ENCODE measurements at places on chromosomes 13 and 19. TPM values are rescaled to one million over a fixed set of nuclear protein-coding genes. Genes with fewer than 3 reads are reported as not detected.

The LMTK3 gene
- 0.40 TPM for total RNA-seq

DNA sequence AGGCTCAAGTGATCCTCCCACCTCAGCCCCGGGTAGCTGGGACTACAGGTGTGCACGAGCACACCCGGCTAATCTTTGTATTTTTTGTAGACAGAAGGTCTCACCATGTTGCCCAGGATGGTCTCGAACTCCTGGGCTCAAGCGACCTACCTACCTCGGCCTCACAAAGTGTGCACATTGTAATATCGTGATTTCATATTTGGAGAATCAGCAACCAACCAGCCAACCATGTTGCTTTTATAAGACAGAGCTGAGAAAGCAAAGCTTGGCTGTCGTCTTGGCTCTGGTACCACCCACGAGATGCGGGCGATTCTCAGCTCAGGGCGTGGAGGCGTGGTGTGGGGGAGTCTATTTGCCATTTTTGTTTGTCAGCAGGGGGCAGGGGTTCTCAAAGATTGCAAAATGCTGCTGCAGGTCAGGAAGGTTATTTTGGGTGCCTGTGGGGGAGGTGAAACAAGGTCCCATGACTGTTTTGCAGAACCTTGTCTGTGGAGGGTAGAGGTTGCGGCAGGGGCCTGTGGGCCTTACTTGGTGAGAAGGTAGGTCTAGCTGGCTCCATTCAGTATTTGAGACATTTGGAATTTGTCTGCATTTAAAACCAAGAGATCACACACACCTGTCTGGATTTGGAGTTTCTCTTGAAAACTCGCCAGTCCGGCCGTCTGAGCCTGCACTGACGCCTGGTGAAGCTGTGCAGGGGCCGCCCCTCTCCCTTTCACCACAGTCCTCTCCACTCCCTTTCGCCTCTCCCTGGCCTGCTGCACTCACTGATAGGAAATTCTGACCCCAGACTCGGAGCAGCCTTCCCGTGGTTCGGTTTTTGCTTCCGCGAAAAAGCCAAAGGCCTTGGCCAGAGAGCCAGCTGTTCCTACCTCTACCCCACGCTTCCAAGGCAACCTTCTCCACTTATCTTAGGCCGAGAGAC lies 15.4 kb downstream of the TNFAIP8L1 start:
- no peak for DNase-seq
- H3K4me3 ChIP-seq = no peak overlapping the region
- H3K36me3 ChIP-seq = no peaks in the 10 kb centered on the region
- H3K27me3 ChIP-seq = no peaks in the 10 kb centered on the region
- peaks cover 2% of the 10 kb centered on the region for H3K4me1 ChIP-seq

DNA sequence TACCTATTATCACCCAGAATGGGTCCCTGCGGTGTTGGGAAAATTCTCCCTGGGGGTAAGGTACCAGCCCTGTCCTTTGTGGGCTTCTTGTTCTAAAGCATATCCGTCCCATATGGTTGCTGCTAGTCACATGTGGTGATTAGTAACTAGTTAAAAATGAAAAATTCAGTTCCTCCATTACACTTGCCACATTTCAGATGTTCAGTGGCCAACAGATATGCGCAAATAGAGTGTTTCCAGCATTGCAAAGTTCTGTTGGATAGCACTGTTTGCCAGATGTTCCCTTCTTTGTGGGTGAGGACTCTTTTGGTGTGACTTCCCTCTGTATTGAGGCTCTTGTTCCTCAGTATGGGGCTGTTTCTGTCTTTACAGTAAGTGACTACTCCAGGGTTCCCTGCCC lies 3.8 kb downstream of the CNOT3 start:
- no peaks in the 10 kb centered on the region for H3K27me3 ChIP-seq
- H3K36me3 ChIP-seq = peaks cover 16% of the 10 kb centered on the region
- no peak overlapping the region for H3K4me3 ChIP-seq
- H3K27ac ChIP-seq = no peak overlapping the region

- no peaks in the 10 kb centered on the region for H3K36me3 ChIP-seq
- peaks cover 18% of the 10 kb centered on the region for H3K4me1 ChIP-seq
- peaks cover 3% of the 10 kb centered on the region for H3K27me3 ChIP-seq
- peak overlapping the region; percentile 59 for H3K27ac ChIP-seq
Observed at GRCh38 chr13:31898378-31899071, 133.0 kb upstream of the FRY start.

GRCh38 chr19:33432015-33432414 lies 58.5 kb downstream of the CEBPG start:
- no peak overlapping the region for H3K4me3 ChIP-seq
- H3K36me3 ChIP-seq = no peaks in the 10 kb centered on the region
- peaks cover 5% of the 10 kb centered on the region for H3K27me3 ChIP-seq
- no peak overlapping the region for H3K27ac ChIP-seq
- H3K4me1 ChIP-seq = peaks cover 6% of the 10 kb centered on the region
- DNase-seq = peak; percentile 18

- no peak overlapping the region for H3K27ac ChIP-seq
- H3K4me3 ChIP-seq = no peak overlapping the region
- no peaks in the 10 kb centered on the region for H3K4me1 ChIP-seq
- peaks cover 33% of the 10 kb centered on the region for H3K36me3 ChIP-seq
- DNase-seq = no peak
Observed at GRCh38 chr19:41584260-41584810, 8.4 kb downstream of the CEACAM21 start.

GRCh38 chr19:5985098-5985783 lies 7.3 kb upstream of the RANBP3 start:
- peaks cover 24% of the 10 kb centered on the region for H3K4me1 ChIP-seq
- no peak overlapping the region for H3K4me3 ChIP-seq
- H3K36me3 ChIP-seq = no peaks in the 10 kb centered on the region
- no peak for DNase-seq
- peaks cover 3% of the 10 kb centered on the region for H3K27me3 ChIP-seq

- H3K36me3 ChIP-seq = no peaks in the 10 kb centered on the region
- DNase-seq = no peak
- H3K27me3 ChIP-seq = peaks cover 12% of the 10 kb centered on the region
Observed at GRCh38 chr19:3096267-3096901, 2.2 kb downstream of the GNA11 start.

DNA sequence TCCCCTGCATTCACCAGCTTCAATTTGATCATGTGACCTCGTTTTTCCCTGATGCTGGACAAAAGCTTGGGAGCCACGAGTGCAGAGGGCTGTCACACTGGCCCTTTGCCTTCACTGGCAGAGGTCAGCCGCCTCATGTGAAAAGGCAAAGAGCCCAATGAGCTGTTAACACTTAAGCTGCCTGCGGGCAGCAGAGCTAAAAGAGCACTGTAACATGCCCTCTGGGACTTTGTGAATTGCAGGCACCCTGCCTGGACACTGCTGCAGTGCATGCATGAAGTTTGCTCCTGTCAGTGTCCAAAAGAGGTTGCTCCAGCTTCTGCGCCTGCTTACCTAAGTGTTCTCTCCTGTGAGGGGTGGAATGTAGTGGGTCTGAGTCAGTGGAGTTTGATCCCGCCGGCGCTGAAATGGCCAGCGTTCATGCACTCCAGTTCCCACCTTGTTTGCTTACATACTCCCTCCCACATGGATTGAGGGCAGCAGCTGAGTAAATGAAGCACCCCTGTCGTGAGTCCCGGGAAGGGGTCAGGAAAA lies 193.7 kb downstream of the RFC3 start:
- no peaks in the 10 kb centered on the region for H3K36me3 ChIP-seq
- no peak for DNase-seq
- no peak overlapping the region for H3K27ac ChIP-seq
- H3K4me1 ChIP-seq = no peaks in the 10 kb centered on the region
- no peak overlapping the region for H3K4me3 ChIP-seq
- no peaks in the 10 kb centered on the region for H3K27me3 ChIP-seq

GRCh38 chr13:76992548-76993001 lies 694 bp downstream of the CLN5 start:
- peaks cover 39% of the 10 kb centered on the region for H3K27me3 ChIP-seq
- H3K36me3 ChIP-seq = no peaks in the 10 kb centered on the region
- peak overlapping the region; percentile 95 for H3K27ac ChIP-seq
- peak overlapping the region; percentile 95 for H3K4me3 ChIP-seq
- no peak for DNase-seq

GRCh38 chr13:26253262-26253786 lies 605 bp upstream of the CDK8 start:
- peaks cover 7% of the 10 kb centered on the region for H3K36me3 ChIP-seq
- no peaks in the 10 kb centered on the region for H3K27me3 ChIP-seq
- peaks cover 23% of the 10 kb centered on the region for H3K4me1 ChIP-seq

The GIPR gene
- 74.0 TPM for total RNA-seq

The C2CD4C gene
- total RNA-seq = not detected

The HIPK4 gene
- total RNA-seq = not detected

DNA sequence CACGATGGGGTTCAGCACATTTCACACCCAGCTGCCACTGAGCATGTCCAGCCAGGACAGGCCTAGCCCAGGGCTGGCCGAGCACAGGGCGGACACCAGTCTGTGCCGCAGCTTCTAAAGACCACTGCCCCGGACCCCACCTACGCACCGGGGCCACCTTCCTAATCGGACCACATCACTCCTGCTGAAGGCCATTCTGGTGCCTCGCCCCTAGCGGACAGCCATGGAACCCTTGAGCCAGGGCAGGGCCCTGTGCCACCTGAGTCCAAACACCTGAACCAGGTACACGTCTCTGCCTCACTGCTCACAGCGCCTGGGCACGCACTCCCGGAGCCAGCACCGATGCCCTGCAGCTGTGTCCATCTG lies 8.4 kb upstream of the C13orf46 start:
- no peak overlapping the region for H3K27ac ChIP-seq
- DNase-seq = peak; percentile 46
- no peak overlapping the region for H3K4me3 ChIP-seq
- no peaks in the 10 kb centered on the region for H3K27me3 ChIP-seq
